ENCODE measurements at places on chromosomes 3 and 15.

DNA sequence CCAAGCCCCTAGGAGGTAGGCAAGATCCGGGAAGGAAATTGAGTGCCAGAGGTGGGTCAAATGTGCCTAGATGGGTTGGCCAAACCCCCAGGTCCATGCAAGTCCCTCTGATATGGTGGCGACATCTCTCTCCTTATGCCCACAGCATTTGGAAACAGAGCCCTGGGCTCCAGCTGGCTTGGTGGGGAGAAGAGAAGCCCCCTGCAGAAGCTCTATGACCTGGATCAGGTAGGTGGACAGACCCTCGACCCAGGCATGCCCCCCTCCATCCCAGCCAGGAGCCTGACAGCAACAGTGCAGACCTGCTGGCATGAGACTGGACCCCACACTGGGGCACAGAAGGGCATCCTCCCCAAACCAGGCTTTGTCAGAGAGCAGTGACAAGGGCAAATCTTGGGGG, 12.2 kb downstream of the CHST13 start:
- no peak for DNase-seq

DNA sequence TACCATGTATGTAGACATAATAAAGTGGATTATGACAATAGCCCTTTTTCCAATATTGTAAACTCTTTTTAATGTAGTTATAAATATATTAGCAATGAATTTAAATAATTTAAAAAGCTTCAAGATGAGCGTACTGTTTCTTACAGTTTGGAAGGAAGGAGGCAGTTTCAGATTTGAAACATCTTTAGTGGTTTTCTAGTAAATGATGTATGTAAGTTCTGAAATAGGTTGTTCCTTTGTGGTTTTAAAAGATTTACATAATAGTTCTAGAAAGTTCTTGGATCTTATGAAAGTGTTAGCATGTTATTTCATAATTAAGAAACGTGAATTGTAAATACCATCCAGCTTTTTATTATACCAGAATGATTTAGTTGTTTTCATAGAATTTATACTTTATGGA, 16.0 kb downstream of the DNAJC19 start:
- DNase-seq, result no peak

DNA sequence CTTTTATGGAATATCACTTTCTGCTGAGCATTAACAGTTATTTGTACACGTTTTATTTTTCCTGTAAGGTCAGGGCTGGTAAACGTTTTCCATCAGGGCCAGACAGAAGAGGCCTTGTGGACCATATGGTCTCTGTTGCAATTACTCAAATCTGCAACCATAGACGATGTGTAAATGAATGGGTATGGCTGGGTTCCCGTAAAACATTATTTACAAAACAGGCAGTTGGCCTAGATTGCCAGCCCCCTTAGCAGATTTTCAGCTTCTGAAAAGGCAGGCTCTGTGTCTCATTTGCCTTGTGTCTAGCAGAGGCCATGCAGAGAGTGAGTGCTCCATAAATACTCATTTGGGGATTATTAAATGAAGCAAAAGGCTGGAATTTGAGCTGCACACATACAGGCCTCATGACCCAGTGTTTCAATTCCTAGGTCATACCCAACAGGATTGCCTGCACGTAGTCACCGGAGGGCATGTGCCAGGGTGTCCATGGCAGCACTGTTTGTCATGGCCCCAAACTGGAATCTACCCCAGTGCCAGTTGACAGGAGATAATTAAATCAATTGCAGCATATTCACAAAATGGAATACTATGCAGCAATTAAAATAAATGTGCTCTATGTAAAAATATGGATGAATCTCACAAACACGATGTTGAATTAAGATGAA, 51.3 kb downstream of the GPD1L start:
- DNase-seq, result no peak

DNA sequence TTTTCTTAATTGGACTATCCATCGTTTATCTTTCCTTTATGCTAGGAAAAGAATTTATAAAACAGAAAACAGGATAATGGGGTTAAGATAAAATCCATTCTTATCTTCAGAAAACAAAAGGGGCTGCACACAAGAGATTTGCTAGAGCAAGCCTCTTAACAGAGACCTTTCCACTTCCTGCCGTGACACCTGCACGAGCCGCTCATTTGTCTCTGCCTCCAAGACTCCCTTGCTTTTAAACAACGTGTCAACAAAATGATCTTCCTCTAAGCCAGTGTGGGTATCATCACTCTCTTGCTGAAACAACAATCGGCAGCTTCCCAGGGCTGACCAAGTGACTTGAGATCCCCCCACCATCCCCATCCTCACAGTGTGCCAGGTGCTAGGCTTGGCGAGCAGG, 33.1 kb downstream of the GABRB3 start:
- no peak for DNase-seq

DNA sequence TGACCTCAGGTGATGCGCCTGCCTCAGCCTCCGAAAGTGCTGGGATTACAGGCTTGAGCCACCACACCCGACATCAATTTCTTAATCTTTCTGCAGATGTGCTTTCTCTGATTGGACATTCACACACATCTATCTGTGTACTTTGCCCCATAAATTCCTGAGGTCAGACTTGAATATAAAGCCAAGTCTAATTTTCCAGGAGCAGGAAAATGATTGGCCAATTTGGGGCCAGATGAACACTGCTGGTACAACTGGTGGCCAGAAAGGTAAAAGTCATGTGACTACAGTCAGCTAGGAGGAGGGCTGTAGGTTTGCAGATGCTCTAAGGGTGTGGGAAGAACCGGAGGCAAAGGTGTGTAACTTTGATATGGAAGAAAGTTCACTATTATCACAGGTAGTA, 3.2 kb upstream of the RAD51 start:
- no peak for DNase-seq

DNA sequence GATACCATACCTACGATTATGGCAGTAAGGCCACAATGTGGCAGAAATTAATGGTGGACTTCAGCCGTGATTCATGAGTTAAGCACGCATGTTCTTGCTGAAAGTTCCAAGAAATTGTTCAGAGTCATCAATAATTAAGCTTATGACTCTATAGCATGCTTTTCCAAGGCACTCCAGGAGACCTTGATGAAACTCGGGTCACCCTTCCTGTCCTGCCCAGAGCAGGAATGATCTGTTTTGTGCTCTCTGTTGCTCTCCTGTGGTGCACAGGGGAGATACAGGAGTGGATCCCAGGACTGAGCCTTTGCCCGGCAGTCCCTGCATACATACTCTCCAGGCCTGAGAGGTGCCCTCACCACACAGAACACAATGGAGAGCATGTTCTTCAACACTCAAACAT, 141.6 kb upstream of the SLC2A2 start:
- DNase-seq, result no peak

DNA sequence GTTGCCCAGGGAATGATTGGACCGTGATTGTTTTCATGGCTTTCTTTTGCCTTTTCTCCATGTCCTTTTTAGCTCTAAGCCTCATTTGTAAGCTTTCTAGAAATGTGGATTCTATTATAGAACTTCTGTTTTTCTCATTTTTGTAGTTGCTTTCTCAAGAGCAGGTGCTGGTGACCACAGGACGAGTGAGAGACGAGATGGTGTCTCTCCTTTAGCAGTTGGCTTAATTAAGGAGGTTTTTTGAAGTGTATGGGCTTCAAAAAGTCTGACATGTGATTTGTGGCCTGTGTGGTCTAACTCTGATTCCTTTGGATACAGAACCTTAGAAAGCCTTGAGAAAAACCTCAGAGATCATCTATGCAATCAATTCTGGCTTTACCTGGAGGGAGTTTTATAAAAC, 292.8 kb downstream of the LPP start:
- no peak for DNase-seq

- DNase-seq, result no peak
Observed at GRCh38 chr3:37853691-37854413, 7.8 kb upstream of the CTDSPL start.

GRCh38 chr15:52021128-52021671, 2.2 kb downstream of the MAPK6 start:
- DNase-seq, result no peak

- peak; percentile 41 for DNase-seq
Observed at GRCh38 chr3:128794770-128795649, 69.0 kb downstream of the RAB7A start.

DNA sequence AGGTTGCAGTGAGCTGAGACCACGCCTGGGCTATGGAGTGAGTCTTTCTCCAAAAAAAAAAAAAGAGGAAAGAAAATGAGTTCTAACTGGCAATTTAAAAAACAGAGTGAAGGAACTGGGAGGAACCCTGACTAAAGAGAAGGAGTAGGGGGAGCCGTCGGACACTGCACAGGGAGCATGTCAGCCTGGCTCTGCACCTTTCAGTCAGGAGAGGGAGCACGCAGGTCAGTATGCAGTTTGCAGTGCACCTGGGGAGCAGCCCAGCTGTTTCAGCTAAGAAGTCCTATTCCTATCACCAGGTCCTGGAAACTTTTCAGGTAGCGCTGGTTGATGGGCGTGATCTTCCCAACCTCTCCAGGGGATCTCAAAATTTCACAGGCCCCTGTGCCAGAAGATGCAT, 14.9 kb upstream of the ZXDC start:
- no peak for DNase-seq

DNA sequence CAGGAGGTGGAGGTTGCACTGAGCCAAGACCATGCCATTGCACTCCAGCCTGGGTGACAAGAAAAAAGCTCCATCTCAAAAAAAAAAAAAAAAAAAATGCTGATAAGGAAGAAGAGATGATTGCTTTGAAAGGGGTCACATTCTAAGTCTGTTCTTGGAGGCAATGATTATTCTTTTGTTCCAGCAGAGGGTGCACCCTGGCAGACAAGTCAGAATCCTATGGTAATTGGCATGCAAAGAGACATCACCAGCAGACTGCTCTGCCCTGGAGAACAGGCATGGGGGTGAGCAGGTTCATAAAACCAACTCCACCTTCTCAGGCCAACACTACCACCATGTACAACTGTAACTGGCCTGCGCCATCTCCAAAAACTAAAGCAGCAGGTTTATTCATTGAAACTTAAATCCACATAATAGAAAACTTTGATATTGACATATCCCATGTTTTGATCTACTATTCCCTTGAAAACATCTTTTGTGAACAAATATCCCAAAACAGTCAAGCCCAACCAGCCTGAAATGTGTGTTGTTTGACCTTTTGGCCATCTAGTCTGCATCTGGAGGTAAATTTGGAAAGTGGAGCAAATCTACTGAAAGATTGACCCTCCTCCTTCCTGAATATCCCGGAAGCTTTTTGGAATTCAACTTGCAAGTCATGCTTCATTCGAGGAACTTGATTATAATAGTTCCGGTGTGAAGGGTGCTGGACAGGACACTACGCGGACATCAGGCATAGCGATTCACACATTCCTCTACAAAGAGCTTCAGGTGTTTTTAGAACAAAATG, 100.3 kb downstream of the MECOM start:
- no peak for DNase-seq

- no peak for DNase-seq
Observed at GRCh38 chr15:28918141-28918983, 32.6 kb downstream of the APBA2 start.

- DNase-seq, result no peak
Observed at GRCh38 chr15:65396283-65396964, 18.6 kb upstream of the IGDCC3 start.

DNA sequence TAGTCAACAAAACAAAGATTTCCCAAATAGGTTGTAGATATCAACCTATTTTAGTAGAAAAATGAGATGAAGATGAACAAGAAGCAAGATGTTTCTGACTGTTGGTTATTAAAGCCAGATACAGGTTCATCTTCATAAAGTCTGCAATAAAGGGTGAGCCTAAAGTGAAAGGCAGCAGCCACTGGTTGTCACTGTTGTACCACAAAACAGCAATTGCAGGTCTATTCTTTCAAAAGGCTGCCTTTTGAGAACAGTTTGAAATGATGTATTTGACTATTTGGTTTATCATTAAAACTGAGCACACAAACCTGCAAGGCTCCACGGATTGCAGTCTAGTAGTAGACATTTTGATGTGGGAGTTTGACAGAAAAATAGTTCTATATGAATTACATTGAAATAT, 543.4 kb downstream of the GBE1 start:
- no peak for DNase-seq

GRCh38 chr3:72848703-72849081, 447 bp upstream of the SHQ1 start:
- DNase-seq, result no peak

DNA sequence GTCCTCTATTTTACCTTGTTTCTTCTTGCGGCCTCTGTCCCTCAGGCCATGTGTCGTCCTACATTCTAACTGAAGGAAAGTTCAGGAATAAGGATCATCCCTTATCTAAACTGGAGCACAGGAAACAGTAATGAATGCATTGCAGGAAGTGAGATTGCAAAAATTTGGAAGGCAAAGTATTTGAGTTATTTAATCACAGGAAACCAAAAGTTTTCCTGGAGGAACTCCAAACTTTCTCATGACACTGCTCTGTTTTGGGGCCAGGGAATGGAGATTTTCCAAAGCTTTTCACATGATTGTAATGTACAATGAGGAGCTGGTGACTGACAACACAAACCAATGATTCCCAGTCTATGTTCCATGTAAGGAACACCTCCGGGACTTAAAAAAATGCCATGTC, 57.8 kb upstream of the PLSCR4 start:
- no peak for DNase-seq

- DNase-seq, result no peak
Observed at GRCh38 chr3:89300526-89300925, 193.1 kb downstream of the EPHA3 start.

DNA sequence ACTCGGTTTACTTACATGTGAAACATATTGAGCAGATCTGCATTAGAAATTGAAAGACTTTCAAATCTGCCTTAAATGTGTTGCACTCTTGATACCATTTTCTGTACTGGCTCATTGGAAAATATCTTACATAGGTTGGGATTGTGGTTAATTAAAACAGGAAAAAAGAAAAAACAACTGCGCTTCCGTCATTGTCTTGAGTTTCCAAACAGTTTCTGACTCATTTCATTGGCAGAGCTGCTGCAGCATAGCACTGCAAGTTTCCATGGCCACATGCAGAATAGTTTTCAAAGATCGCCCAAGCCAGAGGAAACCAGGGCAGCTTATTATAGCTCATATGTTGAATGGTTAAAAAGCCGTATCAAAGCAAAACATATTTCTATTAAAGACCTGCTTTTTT, 446.6 kb upstream of the BCHE start:
- no peak for DNase-seq

- DNase-seq, result no peak
Observed at GRCh38 chr3:122357828-122358702, 25.0 kb downstream of the MIX23 start.

DNA sequence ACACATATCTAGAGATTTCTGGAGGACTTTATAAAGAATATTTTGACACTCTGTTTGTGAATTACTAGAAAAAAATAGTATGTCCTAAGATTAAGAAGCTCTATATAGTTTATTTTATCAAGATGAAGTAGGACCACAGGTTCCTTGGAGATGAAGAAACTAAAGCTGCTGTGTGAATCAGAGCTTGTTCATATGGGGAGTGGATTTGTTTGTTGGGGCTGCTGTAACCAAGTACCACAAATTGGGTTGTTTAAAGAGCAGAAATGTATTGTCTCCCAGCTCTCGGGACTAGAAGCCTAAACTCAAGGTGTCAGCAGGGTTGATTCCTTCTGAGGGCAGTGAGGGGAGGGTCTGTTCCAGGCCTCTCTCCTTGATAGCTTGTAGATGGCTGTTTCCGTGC, 270.6 kb upstream of the UMPS start:
- DNase-seq, result no peak
